Activated T-helper 17 cell treated with anti-CD3 and anti-CD28 coated beads, Interleukin-2, amount 50 U/mL, for 72 hours (primary cell): ENCODE measurements at places on chromosomes 2 and 18. TPM values are rescaled to one million over a fixed set of nuclear protein-coding genes. Genes with fewer than 3 reads are reported as not detected.

The SCLY gene
- 57.1 TPM for total RNA-seq

The MARCHF4 gene
- not detected for total RNA-seq

- ATAC-seq: no peak
Observed at GRCh38 chr18:25140962-25141308, 211.0 kb downstream of the ZNF521 start.

DNA sequence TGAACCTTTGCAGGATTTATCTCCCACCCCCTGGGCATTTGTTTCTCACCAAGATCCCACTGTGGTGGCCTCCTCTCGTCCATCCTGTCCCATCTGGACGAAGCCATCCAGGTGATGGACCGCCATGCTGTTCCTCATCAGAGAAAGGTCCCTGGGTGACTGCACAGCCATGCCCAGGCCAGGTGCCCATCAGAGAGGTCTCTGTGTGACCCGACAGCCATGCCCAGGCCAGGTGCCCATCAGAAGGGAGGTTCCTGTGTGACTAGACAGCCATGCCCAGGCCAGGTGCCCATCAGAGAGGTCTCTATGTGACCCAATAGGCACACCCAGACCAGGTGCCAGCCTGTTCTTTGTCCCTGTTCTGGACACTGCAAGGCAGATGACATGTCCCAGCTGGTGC is 360.9 kb upstream of the SALL3 start:
- no peak for ATAC-seq

DNA sequence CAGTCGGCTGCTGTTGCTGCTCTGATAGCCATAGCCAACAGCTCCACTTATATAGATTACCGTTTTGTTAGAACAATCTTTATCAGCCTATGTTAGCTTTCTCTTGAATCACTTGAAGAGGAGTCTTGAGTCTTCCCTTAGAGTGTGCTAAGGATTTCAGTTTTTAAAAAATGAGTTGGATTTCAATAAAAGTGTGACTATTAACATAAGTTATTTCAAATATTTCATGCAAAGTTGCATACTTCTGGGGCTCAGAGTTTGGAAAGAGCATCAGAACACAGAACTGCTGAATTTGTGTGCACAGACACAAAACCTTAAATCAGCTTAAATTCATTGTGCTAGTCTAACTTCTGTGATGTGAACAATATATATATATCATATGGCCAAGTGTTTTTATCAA is 174.7 kb downstream of the MTX2 start:
- ATAC-seq: no peak

The ASB18 gene
- not detected for total RNA-seq

GRCh38 chr2:82120115-82120514 is 1815.6 kb upstream of the LRRTM1 start:
- no peak for ATAC-seq

DNA sequence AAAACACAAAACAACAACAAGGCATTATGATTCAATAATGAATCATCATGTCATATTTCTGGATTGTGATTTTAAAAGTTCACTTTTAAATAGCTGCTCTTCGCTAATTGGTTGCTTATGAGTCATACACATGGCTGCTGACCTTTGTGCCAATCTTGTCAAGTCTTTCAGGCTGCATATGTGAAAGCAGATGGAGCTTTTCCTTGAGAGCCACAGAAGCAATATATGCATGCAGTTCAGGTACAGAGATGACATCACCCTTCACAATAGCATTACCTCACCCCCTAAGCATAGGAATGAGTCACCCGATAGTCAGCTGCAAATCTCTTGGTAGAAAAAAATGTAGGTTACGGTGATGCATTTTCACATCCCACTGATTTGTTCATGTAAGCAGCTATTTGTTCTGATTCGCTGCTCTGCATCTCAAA is 27.2 kb downstream of the EIF2AK3 start:
- peak; percentile 100 for ATAC-seq

- ATAC-seq: no peak
Observed at GRCh38 chr2:36717603-36718266, 21.2 kb downstream of the VIT start.

- no peak for ATAC-seq
Observed at GRCh38 chr2:18925296-18925695, 335.9 kb upstream of the NT5C1B start.

The LHCGR gene
- total RNA-seq: not detected

GRCh38 chr2:188919824-188920223 is 54.3 kb upstream of the COL3A1 start:
- no peak for ATAC-seq

The SERPINB5 gene
- total RNA-seq: not detected

DNA sequence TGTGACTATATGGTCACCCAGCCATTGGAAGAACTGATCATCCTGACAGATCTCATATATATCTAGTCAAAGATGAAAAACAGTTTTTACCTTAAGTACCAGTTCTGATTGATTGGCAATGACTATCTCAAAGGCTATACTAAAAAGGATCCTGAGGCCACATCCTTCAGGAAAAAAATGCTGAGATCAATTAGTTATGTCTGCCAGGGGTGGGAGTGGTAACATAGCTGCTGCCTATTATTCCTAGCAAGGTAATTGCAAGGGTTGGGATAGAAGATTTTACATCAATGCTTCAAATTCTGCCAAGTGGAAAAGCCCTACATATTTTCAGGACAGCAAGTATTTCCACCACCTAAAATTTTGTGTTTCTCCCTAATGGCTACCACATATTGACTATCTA is 114.7 kb downstream of the C1D start:
- no peak for ATAC-seq

DNA sequence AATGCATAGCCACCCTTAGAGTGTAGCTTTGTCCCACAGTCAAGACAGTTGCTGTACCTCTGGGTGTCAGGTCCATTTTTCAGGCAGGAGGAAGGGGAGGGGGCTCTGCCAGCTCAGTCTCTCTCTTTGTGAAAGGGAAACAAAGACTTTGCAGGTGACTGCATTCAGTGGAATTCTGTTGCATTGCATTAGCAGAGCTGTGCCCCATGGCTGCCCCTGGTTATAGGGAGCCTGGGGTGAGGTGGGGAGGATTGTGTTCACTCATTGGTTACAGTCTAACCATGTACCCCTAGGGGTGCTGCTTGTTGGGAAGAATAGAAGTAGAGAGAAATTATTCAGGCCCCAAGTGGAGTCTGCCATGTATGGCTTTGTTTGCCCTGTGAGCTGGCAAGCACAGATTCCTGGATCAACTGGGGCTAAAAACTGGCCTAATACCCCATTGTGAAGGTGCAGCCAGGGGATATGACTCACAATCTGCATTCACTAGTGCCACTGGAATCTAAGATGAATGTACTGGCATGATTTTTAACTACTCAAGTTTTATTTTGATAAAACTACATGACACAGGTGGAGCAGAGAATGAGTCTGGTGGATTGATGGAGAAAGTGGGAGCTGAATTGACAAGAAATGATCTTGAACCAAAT is 118.4 kb downstream of the SH3BP4 start:
- ATAC-seq: no peak

The AFF3 gene
- total RNA-seq: 0.32 TPM

- no peak for ATAC-seq
Observed at GRCh38 chr2:182598626-182599025, 117.4 kb upstream of the DNAJC10 start.

- no peak for ATAC-seq
Observed at GRCh38 chr18:50738098-50738757, 81.6 kb downstream of the MRO start.

- no peak for ATAC-seq
Observed at GRCh38 chr18:9092665-9093064, 9.8 kb upstream of the NDUFV2 start.

GRCh38 chr2:208363485-208363884 is 43.1 kb upstream of the PTH2R start:
- peak; percentile 46 for ATAC-seq

DNA sequence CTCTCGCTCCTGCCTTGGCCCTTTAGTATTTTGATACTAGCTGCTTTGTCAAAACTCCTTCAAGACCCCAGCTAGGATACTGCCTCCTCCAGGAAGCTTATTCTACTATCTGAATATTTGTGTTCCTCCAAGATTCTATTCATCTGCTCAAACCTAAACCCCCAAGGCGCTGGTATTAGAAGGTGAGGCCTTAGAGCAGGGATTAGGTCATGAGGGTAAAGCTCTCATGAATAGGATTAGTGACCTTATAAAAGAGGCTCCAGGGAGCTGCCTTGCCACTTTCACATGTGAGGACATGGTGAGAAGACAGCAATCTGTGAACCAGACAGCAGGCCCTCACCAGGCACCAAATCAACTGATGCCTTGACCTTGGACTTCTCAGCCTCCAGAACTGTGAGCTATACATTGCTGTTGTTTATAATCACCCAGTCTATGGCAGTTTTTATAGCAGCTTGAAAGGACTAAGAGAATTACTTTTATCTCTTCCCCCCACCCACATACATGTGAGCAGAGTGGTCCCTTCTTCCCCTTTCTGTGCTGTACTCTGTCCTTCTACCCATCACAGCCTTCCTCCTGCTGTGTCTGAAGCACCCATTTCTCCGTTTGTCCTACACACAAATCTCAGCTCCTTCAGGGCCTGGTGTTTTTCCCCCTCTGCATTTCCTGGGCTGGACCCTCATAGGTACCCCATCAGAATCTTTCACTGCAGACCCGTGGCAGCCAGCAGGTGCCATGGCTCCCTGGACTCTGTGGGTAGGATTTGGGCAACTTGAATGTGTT is 54.5 kb downstream of the HS1BP3 start:
- ATAC-seq: peak; percentile 10

- no peak for ATAC-seq
Observed at GRCh38 chr2:44545005-44545404, 183.3 kb downstream of the CAMKMT start.

The FSHR gene
- total RNA-seq: not detected

DNA sequence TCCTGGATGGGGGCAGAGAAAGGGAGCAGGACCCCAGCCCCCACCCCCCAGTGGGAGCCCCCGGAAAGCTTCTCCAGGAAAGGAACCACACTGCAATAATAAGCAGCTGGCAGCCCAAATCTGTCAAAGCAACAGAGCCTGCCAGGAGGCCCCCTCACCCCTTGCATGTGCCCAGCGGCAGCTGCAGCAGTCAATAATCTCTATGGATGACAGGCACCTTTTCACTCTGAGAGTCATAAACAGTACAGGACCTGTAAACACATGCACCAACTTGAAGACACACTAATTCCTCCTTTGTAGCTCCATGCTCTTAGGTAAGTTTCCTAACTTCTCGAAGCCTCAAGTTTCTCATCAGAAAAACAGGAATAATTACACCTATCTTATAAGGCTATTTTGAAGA is 26.2 kb upstream of the KDM3A start:
- no peak for ATAC-seq

GRCh38 chr2:58762176-58762781 is 521.2 kb upstream of the FANCL start:
- ATAC-seq: no peak

The SLC19A3 gene
- not detected for total RNA-seq

The PSMD14 gene
- total RNA-seq: 119 TPM

DNA sequence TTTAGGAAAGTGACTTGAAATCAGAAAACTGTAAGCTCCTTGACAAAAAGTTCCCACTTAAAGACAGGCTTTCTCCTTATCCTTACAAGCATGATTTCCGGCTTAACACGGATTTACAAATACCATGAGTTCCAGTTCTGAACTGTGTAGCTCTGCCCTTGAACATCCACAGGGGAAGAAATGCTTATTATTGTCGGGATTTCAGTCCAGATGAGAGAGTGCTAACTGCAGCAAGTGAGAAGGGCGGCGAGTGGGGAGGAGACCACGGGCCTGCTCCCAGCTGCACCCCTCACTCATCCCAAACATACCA is 73.1 kb downstream of the LRRC30 start:
- no peak for ATAC-seq

DNA sequence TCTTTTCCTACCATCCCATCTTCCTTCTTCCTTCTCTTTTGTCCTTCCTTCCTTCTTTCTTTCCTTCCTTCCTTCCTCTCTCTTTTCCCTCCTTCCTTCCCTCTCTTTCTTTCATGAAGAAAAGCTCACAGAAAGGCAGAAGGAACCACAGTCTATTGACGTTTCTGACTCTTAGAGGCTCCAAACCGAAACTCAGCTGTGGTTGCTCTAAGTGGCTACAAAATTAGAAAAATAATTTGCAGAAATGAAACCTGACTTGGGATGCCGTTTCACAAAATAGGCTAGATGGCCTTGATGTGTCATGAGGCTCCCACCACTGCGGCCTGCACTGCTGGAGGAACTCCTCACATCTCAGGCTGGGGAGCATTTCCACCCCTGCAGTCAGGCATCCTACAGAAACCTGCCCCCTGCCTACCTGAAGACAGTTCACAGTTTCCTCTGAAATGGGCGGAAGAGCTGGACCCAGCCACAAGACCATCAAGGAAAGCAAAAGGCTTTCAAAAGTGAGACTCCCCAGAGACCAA is 165.6 kb downstream of the SMAD7 start:
- peak; percentile 91 for ATAC-seq

DNA sequence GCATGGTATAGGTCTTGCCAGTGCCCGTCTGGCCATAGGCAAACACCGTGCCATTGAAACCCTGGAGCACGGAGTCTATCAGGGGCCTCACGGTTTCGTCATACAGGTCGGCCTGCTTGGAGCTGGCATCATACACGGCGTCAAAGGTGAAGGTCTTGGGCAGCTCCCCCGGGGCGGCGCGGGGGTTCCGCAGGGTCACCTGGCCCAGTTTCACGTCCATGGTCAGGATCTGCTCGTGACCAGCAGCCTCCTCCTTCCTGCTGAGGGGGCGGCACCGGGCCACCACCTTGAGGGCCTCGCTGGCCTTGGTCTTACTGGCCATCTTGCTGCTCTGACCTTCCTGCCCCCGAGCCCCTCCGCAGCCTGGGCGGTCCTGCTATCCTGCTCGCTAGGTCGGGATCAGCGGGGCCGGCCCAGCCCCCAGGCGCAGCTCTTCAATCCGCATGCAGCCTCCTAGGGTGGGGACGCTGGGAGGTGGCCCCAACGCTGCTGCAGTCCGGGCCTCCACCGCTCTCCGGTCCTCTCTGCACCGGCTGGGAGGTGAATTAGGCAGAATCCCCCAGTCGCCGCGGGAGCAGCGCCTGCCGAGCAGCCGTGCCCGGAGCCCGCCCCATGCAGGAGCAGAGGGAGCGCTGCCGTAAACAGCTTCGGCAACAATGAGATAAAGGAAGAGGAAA is 563 bp downstream of the KIF3C start:
- ATAC-seq: peak; percentile 61

The MARCO gene
- not detected for total RNA-seq

- peak; percentile 79 for ATAC-seq
Observed at GRCh38 chr2:215409331-215410127, 26.3 kb downstream of the FN1 start.

GRCh38 chr2:199707593-199708185 is 143.3 kb downstream of the FTCDNL1 start:
- no peak for ATAC-seq

The KCNS3 gene
- not detected for total RNA-seq
